ENCODE measurements at places on chromosomes 6 and 20.

GRCh38 chr6:33888183-33888582, 84.4 kb upstream of the MLN start:
- no peak for DNase-seq

DNA sequence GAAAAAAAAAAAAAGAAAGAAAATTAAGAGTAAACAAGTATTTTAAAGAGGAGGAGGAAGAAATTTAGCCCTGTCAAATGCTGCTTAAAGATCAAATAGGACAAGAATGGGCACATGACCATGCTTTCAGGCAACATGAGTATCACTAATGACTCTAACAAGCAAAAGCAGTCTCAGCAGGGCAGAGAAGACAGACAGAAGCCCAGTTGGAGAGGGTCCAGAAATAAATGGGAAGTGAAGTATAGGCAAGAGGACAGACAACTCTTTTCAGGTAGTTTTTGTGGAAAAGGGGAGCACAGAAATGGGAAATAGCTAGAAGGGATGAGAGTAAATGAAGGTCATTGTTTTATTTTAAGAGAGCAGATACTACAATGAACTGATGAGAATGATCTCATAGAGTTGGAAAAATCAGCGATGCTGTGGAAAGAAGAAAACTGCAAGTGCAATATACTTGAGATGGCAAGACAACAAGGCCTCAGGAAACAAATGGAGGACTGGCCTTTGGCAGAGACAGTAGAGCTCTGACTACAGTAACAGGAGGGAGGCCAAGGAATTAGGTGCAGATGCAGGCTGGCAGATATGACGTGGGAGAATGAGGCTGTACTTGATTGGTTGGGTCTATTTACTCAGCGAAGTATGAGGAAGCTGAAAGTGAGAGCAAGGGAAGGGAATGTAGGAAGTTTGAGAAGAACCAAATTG, 40.3 kb downstream of the KIF6 start:
- DNase-seq: no peak

DNA sequence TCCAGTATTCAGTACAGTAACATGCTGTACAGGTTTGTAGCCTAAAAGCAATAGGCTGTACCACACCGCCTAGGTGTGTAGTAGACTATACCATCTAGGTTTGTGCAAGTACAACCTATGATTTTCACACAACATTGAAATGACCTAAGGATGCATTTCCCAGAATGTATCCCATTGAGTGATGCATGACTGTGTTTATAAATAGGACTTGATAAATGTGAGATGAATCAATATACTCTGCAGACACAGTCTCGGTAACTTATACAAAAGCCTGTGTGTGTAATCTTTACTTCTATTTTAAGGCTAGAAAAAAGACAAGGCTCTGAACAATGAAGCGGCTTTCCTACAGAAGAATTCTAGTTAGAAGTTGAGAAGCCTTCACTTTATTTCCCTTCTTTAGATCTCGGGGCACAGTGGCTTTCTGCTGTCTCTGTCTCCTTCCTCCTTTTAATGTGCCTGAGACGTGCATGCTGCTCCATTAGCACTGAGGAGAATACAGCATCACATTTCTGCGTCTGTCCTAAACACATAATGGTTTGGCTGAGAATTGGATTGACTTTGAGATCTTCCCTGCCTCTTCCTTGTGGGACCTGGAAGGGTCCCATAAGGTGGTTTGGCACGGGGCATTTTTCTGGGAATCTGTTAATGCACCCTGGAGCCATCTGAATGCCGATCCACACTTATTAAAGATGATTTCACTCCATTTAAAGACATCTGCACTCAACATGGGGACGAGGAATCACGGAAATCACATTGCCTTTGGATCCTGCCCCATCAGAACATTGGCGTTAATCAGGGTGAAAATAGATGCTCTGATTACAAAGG, 112.5 kb downstream of the SCML4 start:
- DNase-seq: no peak

DNA sequence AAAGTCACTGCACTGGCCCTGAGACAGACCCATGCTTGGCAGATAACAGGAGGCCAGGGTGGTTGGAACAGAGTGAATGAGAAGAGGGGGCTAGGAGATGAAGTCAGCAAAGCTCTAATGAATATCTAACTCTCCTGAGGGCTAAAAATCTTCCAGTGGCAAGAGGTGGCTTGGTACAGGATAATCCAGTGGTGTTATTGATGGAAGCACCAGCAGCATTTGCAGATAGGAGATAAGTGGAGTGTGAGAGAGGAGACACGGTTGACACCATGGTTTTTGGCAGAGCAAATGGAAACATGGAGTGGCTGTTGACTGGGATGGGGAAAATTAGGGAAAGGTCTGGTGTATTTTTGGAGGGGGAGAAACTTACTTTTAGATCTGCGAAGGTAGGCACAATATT, 363.0 kb downstream of the ARHGAP18 start:
- DNase-seq: no peak

GRCh38 chr6:53192682-53193188, 44.1 kb upstream of the GCM1 start:
- no peak for DNase-seq

DNA sequence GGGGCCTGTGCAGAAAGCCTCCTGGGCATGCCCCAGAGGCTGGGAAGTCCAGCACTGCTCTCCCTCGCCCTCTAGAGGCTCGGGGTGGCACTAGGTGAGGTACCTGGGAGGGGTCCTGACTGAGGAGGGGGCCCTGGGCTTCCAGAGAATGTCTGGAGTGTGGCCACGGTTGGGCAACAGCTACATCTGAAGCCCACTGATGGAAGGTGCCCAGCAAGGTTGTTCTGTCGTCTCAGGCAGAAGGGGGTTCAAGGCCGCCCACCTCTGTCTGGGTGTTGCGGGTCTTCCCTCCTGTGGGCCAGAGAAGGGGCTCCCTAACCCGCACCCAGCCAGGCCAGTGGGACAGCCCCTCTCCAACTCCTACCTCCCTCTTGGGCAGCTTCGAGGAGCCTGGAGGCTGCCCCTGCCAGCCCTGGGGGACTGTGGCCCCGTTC, 11.4 kb upstream of the VEGFA start:
- no peak for DNase-seq

GRCh38 chr6:11062715-11063114, 18.6 kb upstream of the ELOVL2 start:
- no peak for DNase-seq

GRCh38 chr6:36445621-36446020, 2.8 kb downstream of the KCTD20 start:
- DNase-seq: no peak

DNA sequence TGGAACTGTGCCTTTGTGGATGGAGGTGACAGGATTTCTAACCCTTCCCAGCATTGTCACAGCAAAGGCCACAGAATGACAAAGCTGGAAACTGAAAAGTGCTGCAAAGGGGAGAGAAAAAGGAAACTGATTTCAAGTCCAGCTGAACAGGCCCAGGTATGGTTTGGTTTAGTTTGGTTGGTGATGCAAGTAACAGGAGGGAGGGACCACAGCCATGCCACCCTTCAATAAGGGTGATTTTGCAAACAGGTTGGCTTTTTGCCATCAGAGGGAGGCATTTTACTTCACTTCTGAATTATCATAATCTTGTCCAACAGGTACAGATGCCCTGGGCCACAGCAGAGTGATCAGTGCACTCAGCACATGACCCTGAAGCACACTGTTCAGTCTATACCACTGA, 6.6 kb downstream of the FITM2 start:
- no peak for DNase-seq

GRCh38 chr6:124968401-124968800, 6.2 kb downstream of the RNF217 start:
- no peak for DNase-seq

DNA sequence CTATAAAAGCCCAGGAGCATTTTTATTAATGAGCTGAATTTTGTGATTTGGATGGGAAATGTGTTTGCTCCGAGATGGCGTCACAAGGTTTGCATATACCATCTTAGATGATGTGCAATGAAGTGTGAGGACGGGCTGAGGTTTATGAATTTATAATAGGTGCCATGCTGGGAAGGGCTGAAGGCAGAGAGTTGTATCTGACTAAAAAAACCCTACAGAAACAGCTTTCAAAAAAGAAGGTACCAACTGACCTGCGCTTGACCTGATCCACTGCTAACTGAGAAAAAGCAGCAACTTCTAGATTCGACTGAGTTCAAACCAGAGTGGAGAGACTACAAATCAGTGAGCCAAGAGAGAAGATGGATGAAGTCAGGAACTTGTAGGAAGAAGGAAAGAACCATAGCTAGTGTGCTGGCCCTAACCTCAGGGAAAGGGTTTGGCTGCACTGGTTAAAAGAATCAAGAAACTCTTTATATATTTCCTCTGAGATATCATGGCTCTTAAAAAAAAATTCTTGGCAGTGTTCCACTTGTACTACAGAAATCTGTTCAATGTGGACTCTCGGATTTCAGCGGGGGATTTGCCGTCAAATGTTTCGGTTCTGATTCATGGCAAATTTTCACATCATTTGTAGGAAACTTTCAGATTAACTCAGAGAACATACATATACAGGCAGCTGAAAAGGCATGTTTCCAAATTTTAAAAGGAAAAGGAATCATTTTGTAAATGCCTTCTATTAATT, 56.5 kb upstream of the HDGFL1 start:
- DNase-seq: no peak

Measured in stimulated activated CD4-positive, alpha-beta T cell treated with anti-CD3 and anti-CD28 coated beads, Interleukin-15, amount 100 ng/mL, for 1 hour (primary cell).